ENCODE measurements at places on chromosomes 16 and 17. TPM values are rescaled to one million over a fixed set of nuclear protein-coding genes. Genes with fewer than 3 reads are reported as not detected.

Gene LASP1
- total RNA-seq, result 64.8 TPM

Gene ZNF598
- 19.6 TPM for total RNA-seq

Gene MAP2K3
- total RNA-seq, result 9.5 TPM

Gene SERPINF2
- total RNA-seq, result 2.9 TPM

Gene USH1G
- not detected for total RNA-seq

Gene KRTAP9-8
- not detected for total RNA-seq

Gene RPRML
- total RNA-seq, result not detected

Gene TMEM231
- 5.8 TPM for total RNA-seq

Gene MYH8
- not detected for total RNA-seq

Gene PRSS8
- total RNA-seq, result 0.16 TPM

Gene SLC35G6
- not detected for total RNA-seq

Gene BAHCC1
- total RNA-seq, result 8.0 TPM

Gene LAT
- 6.6 TPM for total RNA-seq

Gene GSDMA
- total RNA-seq, result not detected

Gene SMPD3
- 2.7 TPM for total RNA-seq

Gene KRTAP4-9
- not detected for total RNA-seq

Gene PRDM7
- not detected for total RNA-seq

Gene CACNG3
- total RNA-seq, result not detected

Gene AOC3
- 58.1 TPM for total RNA-seq

Gene RSKR
- 2.5 TPM for total RNA-seq

Gene NDE1
- total RNA-seq, result 86.1 TPM

Gene ABCA10
- total RNA-seq, result 9.7 TPM

Gene SEC14L5
- 0.49 TPM for total RNA-seq

Gene KRTAP4-7
- total RNA-seq, result not detected

Gene MYLK3
- total RNA-seq, result 0.16 TPM

Gene SMTNL2
- total RNA-seq, result 0.33 TPM

Gene PRSS21
- not detected for total RNA-seq

Gene NPB
- not detected for total RNA-seq

Gene PROCA1
- 1.4 TPM for total RNA-seq

Gene FBXL16
- 1.6 TPM for total RNA-seq

Gene GUCY2D
- not detected for total RNA-seq

Gene TMEM204
- total RNA-seq, result 38.0 TPM

Gene SPNS1
- total RNA-seq, result 14.3 TPM

Gene ICAM2
- 27.4 TPM for total RNA-seq

Gene TBKBP1
- 25.5 TPM for total RNA-seq

Gene ABCA9
- 74.5 TPM for total RNA-seq

Gene ZNHIT3
- total RNA-seq, result 43.5 TPM

Gene MT1X
- total RNA-seq, result 312 TPM

Gene CCDC40
- total RNA-seq, result 5.3 TPM

Gene ZNRF1
- 16.9 TPM for total RNA-seq

Gene SEPTIN12
- total RNA-seq, result not detected

Gene CTF1
- total RNA-seq, result 5.0 TPM

Gene CRHR1
- not detected for total RNA-seq

Gene TRIM47
- total RNA-seq, result 40.4 TPM

Gene PLCG2
- total RNA-seq, result 3.9 TPM

Gene STAC2
- 1.1 TPM for total RNA-seq

Gene HOXB7
- 3.2 TPM for total RNA-seq

Gene DNAI2
- total RNA-seq, result not detected

Measured in sigmoid colon (tissue), 7 donors.